ENCODE measurements at places on chromosomes 5 and 9.
A peak's percentile ranks its signal among the peaks of the same experiment; 100 is the strongest.

GRCh38 chr5:9140711-9141110 lies 405.2 kb downstream of the SEMA5A start:
- no peak for DNase-seq

DNA sequence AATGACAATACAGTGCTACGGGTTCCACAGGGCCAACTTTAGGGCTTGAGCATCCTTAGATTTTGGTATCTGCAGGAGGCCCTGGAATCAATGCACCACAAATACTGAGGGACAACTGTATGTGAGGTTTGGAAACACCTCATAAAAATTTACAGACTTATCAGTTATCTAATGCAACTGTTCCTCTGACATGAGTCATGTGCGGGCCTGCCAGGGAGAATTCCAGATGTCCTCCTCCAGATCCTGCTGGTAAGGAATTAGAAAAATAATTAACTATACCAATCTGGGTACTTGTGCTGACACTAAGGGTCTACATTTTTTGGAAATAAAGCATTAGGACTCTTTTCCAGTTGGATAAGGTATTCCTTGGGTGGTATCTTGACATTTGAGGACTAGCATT lies 333.3 kb downstream of the ARRDC3 start:
- DNase-seq = peak; percentile 34

GRCh38 chr5:68021227-68021626 lies 194.3 kb upstream of the PIK3R1 start:
- DNase-seq = no peak

DNA sequence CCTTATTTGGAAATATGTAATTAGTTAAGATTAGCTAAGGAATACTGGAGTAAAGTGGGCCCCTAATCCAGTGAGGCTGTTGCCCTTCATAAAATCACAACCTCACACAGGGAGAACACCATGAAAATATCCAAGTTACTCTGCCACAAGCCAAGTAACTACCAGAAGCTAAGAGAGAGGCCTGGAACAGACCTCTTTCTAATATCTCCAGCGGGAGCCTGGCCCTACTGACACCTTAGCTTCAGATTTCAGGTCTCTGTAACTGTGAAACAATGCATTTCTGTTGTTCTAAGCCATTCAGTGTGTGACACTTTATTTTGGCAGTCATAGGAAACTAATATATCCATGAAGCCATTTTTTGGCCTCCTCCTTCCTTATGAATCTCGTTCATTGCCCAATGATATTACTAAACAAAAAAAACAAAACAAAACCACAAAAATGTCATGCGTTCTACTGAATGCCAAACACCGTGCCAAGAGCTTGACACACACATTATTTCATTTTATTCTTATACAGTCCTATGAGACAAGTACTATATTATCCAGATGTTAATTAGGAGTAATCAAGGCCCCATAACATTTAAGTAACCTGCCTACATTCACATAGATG lies 699.0 kb downstream of the MAT2B start:
- peak; percentile 75 for DNase-seq

DNA sequence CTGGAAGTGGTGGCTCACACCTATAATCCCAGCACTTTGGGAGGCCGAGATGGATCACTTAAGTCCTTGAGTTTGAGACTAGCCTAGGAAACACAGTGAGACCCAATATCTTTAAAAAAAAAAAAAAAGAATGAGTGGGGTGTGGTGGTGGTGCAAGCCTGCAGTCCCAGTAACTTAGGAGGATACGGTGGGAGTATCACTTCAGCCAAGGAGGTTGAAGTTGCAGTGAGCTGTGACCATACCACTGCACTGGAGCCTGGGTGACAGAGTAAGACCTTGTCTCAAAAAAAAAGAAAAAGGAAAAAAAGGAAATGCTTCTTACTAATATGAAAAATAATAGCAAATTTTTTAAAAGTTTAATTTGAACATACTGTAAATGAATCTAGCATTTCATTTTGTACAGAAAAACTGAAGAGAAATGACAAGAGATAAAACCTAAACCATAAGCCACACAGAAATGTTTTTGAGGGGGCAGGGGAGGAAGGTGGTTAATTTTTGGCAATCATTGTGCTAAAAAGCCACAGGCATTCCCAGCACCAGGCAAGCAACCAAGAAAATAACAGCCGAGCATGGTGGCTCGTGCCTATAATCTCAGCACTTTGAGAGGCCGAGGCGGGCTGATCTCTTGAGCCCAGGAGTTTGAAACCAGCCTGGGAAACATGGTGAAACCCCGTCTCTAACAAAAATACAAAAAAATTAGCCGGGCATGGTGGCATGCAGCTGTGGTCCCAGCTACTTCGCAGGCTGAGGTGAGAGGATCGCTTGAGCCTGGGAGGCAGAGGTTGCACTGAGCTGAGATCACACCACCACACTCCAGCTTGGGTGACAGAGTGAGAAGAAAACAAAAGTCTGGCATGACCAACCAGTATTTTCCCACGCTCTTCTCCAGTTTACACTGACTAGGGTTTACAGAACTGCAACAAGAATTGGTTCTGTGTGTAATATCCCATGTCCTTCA lies 114.5 kb upstream of the NR5A1 start:
- peak; percentile 37 for DNase-seq

GRCh38 chr9:22682961-22683699 lies 236.5 kb downstream of the DMRTA1 start:
- peak; percentile 89 for DNase-seq

DNA sequence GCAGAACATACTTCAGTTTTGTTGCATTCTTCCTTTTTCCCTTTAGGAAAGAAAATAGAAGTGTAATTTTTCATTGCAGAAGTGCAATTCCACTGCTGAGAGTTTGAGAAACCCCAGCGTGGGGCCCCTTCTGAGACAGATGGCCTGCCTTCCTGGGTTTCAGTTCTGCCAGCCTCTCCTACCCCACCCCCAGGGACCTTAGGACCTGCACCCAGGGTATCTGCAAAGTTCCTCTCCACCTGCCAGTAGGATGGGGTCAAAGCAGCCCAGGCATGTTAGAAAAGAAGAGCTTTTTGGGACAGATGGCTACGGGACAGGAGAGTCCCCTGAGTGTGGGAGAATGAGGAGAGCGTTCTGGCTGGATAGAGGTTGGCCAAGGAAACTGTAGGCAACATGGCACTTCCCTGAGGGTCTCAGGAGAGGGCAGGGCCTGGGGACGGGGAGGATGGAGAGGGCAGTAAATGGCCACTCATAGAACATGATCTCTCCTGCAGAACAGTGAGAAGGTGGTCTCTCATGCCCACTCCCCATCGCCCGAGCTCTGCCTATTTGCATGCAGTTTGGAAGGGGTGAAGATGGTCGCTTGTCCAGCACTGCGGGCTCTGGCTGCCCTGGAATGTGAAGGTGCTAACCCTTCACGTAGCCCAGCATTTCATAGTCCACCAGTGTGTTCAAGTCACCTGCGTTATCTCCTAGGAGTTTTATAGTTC lies at the start of gene TIFAB:
TSS of gene TIFAB (minus strand) at position 31 of the 710 bp plus-strand sequence. CDS start 2,412 bp downstream, outside the sequence.
- no peak for DNase-seq

GRCh38 chr5:133524666-133525065 lies 87.7 kb downstream of the FSTL4 start:
- no peak for DNase-seq

DNA sequence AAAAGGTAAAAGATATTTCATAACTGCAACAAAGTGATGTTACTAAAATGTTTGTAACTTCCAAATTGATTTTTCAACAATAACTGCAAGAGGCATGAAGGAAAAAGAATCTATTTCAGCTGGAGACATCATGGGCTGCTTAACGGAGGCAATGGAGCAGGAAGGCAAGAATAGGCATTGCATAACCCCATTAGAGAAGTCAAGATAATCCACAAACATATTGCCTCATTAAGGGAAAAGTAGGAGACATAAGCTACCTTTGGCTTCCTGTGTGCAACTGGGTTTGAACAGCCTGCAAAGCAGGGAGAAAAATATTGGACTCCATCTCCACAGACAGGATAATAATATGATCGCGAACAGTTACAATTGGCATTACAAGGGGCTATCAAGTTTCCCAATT lies 46.7 kb downstream of the SLCO4C1 start:
- no peak for DNase-seq

- peak; percentile 21 for DNase-seq
These were observed 152.1 kb downstream of the CRB2 start for GRCh38 chr9:123508048-123508447.

GRCh38 chr5:165497707-165498106 lies 1992.3 kb downstream of the MAT2B start:
- peak; percentile 3 for DNase-seq

- no peak for DNase-seq
These were observed 30.7 kb upstream of the CCNB1 start for GRCh38 chr5:69136293-69136692.

- peak; percentile 62 for DNase-seq
These were observed 7.5 kb upstream of the TOR2A start for GRCh38 chr9:127742435-127743088.

DNA sequence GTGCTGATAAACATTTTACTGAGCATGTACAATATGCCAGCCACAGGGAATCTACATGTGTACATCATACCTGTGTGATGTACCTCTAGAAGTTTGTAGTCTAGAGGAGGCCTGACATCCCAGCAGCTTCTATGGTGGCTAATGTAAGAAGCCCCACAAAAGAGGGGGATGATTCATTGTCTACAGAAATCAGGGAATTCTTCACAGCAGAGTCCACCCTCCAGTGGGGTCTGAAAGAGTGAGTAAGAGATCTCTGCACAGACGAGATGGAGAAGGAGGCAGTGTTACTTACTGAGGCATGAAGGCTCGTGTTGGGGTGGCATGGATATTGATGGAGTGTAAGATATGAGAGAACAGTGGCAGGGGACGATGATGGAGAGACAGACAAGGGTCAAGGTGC lies 103.0 kb downstream of the NTRK2 start:
- peak; percentile 3 for DNase-seq

GRCh38 chr5:136191304-136192014 lies 1.5 kb downstream of the SMIM32 start:
- DNase-seq = peak; percentile 20

DNA sequence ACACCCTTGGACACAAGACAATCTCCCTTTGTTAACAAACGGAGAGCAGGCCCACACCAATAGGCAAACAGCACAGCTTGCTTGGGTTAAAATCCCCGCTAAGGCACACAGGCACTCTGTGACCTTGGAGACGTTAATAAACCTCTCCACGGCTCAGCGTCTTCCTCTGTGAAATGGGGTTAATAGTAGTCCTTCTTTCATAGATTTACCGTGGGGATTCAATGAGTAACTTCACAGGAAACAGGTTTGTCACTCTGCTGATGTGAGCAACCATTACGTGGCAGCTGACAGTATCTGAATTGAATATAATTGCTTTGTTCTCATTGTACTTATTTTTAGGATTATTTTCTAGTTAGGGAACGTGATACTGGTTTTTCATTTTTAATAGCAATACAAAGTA lies 65.2 kb upstream of the ADRA1B start:
- peak; percentile 17 for DNase-seq

- DNase-seq = peak; percentile 60
These were observed 123.0 kb upstream of the KCNN2 start for GRCh38 chr5:114238771-114239313.

DNA sequence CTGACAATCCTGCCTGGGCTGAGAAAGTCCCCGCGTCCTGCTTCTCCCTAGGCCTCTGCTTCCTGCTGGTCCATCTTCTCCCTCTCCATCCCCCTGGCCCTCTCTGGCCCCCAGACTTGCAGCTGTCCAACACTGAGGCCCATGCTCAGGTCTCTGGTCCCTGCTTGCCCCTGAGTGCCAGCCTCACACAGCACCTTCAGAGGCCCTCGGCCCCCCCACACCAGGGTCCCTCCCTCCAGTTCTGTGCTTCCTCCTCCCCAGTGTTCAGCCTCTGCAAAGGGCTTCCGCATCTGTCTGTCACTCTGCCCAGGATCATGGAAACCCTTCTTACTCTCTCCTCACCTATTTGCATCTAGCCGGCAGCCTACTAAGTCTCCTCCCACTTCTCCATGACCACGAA lies 62.4 kb upstream of the CTSL start:
- no peak for DNase-seq

DNA sequence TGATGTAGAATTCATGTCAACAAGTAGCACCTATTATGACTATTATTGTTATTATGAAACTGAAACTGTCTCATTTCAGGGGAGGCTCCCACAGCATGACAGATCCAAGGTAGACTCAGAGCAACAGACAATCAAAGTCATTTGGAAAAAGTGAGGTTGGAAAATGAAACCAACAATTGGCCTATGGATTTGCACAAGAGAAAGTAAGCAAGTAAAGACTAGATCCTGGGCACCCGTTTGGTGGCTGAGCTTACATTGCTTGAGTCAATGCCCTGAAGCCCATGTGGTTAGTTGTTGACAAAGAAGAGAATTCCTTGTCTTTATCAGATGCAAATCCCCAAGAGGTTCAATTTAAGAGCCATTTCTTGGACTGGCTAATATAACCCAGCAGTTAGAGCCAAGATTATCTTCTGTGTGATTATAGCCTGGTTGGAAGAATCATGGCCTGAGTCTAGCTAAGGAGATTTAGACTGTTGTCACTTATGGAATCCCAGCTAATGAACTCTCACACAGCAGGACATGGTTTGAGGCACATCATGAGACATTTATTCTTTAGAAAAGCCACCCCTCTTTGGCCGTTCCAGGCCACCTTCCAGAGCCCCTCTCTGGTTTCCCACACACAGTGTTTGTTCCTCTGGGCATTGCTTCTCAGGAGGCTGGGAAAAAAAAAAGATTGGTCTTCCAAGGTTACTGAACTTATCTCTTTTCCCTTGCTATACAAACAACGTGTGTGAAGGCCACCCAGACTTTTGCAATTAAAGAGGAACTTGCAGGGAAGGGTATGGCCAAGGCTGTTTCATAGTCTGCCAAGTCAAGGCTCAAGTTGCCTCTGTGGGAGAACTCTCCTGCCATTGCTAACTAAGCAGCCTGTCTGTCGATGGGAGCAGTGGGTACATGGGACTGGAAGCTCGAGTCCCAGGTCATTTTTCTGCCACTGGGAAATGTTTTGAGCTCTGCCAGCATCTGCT lies 399.5 kb downstream of the ENC1 start:
- no peak for DNase-seq

DNA sequence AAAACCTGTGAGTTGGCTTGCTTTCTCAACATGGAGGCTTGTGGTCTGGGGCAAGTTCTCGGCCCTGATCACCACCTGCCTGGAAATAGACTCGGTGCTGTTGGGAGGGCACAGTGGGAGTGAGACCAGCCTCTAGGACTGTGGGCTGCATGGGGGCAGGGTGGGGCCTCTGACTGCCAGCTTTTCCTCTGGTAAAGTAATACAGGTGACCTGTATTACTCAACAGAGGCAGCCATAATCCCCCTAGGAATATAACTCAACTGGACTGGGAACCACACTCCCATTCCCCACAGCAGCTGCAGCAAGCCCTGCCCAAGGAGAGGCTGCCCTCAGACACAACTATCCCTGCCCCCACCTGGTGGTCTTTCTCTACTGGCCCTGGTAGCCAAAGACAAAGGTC lies 72.8 kb downstream of the C9orf153 start:
- DNase-seq = no peak

GRCh38 chr9:133558191-133559126 lies 24.0 kb downstream of the ADAMTSL2 start:
- peak; percentile 85 for DNase-seq

DNA sequence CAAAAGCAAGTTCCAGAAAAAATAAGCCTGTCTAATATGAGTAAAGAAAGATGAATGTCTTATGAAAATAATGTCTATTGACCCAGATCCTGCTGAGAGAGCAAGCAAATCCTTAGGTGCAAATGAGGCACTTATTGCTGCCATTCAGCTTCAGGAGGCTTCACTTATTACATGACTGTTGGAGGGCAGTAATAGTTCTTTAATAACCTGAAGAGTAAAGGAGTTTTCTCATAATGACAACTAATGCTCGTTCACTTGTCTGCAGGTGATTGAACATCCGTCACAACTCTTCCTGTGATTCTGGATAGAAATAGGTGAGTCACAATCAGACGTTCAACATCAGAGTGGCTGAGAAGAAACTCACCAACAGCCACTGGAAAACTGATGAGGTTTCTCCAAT lies 58.3 kb downstream of the SPOCK1 start:
- no peak for DNase-seq

Measured in IMR-90 (cell line).